ENCODE measurements at places on chromosomes 16 and 17.

- peak; percentile 30 for DNase-seq
Observed at GRCh38 chr16:49022351-49022963, 259.2 kb downstream of the CBLN1 start.

GRCh38 chr17:62674363-62674739, 46.9 kb downstream of the MRC2 start:
- DNase-seq, result no peak

GRCh38 chr16:89290887-89291286, 73.4 kb downstream of the ZNF778 start:
- no peak for DNase-seq

DNA sequence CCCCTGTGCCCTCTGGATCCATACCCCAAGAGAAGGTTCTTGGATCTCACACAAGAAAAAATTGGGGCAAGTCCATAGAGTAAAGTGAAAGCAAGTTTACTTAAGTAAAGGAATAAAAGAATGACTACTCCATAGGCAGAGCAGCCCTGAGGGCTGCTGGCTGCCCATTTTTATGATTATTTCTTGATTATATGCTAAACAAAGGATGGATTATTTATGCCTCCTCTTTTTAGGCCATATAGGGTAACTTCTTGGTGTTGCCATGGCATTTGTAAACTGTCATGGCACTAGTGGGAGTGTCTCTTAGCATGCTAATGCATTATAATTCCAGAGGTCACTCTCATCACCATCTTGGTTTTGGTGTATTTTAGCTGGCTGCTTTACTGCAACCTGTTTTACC, 70.8 kb downstream of the NLK start:
- DNase-seq, result no peak

GRCh38 chr17:80927791-80928216, 63.8 kb upstream of the CHMP6 start:
- DNase-seq, result no peak

GRCh38 chr16:56800355-56800754, 64.7 kb upstream of the SLC12A3 start:
- DNase-seq, result no peak

DNA sequence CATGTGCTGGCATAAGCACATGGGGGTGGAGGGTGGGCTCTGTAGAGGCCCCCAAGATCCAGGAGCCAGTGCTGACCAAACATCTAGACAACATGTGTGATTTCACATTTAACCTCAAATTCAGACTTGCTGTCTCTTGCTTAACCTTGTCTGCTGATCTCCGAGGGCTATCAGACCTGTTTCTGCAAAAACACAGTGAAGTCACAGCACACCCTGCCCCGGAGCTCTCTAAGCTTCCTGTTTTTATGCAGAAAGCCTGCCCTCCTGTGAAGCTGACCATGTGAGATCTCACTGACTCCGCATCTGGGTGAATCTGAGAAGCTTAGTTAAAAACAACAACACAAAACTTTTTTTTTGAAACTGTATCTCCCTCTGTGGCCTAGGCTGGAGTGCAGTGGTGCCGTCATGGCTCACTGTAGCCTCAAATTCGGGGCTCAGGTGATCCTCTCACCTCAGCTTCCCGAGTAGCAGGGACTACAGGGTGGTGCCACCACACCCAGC, 6.6 kb upstream of the DPEP2 start:
- no peak for DNase-seq

GRCh38 chr16:54506214-54506580, 219.6 kb upstream of the IRX3 start:
- DNase-seq, result no peak

DNA sequence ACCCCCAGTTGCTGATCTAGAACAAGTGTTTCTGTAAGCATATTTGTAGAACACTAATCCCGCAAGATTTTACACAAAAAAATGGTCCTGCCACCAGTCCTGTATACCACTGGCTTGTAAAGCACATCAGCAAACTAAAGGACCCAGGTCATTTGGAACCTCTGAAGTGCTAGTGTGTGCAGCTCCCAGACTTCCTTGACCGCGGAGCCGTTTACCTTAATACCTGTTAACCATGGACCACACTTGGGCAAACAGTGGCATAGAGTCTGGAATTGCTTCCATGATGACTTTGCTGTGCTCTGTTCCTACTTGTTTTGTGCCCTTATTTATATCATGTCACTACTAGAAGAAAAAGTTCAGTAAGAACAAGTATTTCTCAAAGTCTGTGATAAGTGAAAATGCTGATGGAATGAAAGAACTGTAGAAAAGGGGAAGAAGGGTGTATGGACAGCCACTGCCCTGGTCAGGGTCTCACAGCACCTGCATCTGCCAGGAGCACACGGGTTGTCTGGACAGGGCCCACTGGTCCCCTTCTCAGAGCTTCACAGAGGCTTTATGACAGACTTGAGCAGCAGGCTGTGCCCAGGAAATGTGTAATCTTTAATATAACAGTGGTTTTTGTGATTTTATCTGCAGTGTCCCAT, 29.3 kb downstream of the ALDH3A2 start:
- DNase-seq, result no peak

- no peak for DNase-seq
Observed at GRCh38 chr17:28482551-28483199, 9.2 kb downstream of the SLC13A2 start.

GRCh38 chr17:78535273-78536197, 41.7 kb downstream of the DNAH17 start:
- no peak for DNase-seq

DNA sequence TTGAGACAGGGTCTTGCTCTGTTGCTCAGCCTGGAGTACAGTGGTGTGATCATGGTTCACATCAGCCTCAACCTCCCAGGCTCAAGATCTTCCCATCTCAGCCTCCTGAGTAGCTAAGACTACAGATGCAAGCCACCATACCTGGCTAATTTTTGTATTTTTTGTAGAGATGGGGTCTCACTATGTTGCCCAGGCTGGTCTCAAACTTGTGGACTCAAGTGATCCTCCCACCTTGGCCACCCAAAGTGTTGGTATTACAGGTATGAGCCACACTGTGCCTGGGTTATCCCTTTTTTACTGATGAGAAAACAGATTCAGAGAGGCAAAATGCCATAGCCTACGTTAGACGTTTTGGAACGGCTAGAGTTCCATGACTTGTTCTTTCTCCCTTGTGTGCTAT, 30.1 kb downstream of the SNX29 start:
- DNase-seq, result no peak

GRCh38 chr16:72457243-72457940, 285.4 kb upstream of the PMFBP1 start:
- DNase-seq, result no peak

GRCh38 chr16:64391063-64391600, 730.7 kb downstream of the CDH11 start:
- no peak for DNase-seq

GRCh38 chr16:610513-611381, 20.0 kb upstream of the WFIKKN1 start:
- DNase-seq, result no peak

DNA sequence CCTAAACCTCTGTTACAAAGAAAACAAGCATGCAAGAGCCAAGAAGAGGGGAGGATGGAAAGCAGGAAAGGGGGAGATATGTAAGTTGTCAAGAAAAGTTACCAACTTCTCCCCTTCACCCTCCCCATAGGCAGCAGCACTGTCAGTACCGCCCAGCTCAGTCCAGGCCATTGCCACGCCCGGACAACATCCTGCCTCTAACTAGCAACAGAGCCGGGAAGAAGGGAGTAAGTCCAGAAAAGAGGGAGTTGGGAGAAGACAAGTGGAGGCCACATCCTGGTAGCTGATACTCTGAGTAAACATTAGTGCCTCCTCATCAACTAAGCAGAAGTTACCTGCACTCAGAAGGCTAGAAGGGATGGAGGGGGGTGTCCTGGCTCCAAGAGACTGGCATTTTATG, 113.6 kb downstream of the SMG6 start:
- DNase-seq, result no peak

DNA sequence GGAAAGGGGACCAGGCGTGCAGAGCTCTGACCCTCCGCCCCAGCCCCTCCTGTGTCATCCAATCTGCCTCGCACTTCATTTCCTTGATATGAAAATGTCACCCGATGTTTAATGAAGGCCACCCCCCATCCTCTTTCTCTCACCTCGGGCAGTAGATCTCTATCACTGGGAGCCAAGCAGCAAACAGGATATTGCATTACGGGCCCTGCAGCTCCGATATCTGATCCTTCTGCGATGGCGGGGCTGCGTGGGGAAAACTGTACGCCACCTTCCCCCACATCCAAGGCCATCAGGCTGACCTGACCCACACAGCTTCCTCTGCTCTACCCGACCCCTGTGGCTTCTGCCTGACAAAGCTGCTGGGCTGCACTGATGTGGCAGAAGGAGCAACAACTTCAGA, 74.9 kb downstream of the DYNLRB2 start:
- DNase-seq, result no peak

All from H54 (cell line).